Stimulated activated CD8-positive, alpha-beta memory T cell treated with anti-CD3 and anti-CD28 coated beads, Interleukin-15, amount 100 ng/mL, for 1 hour (primary cell): ENCODE measurements at places on chromosomes 2 and 18.

- DNase-seq, result no peak
Measured at GRCh38 chr2:17728210-17728609, 25.4 kb downstream of the SMC6 start.

GRCh38 chr2:12761104-12761503, 44.4 kb downstream of the TRIB2 start:
- DNase-seq, result no peak

DNA sequence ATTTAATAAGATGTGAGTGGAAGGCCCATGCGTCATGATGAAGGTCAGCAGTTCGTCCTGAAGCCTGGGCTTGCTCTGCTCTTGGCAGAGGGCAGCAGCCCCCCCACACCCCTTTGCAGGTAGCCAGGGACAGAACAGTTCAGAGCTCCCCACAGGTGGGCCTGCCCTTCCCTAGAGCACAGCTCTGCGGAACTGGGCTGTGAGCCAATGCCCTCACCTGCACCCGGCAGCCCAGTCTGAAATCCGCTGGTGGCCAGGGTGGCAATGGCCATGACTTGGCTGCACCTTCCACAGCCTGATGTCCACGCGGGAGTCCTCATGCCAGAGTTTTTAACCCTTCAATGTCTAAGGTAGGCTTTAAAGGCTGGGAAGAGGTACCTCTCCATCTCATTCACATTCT, 136.7 kb downstream of the ACKR3 start:
- no peak for DNase-seq

- no peak for DNase-seq
Measured at GRCh38 chr2:19667536-19667949, 234.2 kb downstream of the TTC32 start.

GRCh38 chr2:26607698-26608097, 33.5 kb downstream of the CIB4 start:
- DNase-seq, result no peak

- no peak for DNase-seq
Measured at GRCh38 chr2:137302957-137303356, 537.6 kb downstream of the THSD7B start.

GRCh38 chr2:118084491-118085089, 3.7 kb upstream of the INSIG2 start:
- DNase-seq, result no peak

DNA sequence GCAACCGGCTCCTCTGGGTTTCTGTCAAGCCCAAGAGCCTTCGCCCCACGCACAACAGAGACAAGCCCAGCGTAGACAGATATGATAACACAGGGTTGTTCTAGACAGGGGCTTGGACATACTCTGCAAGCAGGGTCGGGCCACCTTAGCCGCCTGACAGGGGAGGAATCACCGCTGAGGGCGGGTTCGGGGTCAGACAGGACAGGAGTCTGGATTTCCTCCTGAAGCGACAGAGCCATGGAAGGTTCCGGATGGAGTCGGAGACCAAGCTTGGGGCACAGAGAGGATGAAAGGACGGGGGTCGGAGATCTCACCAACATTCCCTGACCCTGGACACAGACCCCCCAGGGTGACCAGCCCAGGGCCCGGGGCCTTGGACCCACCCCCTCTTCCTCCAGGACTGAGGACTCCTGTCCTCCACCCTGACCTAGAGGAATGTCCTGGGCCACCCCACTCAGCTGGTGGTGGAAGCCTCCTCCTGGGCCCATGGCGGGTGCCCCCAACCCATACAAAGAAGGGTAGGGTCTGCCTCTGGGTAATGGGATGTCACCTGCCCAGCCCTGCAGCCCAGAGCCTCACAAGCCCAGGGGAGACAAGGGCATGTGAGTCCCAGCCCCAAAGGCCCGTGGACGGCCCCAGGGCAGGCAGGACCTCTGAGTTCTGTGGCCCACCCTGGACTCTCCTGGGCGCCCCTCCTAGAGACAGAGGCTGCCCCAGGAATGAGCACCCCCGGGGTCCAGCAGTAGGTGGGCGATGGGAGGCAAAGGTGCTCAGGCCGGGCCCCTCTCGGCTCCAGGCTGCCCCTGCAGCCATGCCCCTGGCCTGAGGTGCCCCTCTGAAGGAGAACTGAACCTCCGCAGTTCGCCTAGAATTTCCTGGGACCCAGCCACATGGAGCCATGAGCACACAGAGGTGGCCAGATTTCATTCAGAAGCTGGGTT, 44.1 kb upstream of the GPC1 start:
- DNase-seq, result no peak

DNA sequence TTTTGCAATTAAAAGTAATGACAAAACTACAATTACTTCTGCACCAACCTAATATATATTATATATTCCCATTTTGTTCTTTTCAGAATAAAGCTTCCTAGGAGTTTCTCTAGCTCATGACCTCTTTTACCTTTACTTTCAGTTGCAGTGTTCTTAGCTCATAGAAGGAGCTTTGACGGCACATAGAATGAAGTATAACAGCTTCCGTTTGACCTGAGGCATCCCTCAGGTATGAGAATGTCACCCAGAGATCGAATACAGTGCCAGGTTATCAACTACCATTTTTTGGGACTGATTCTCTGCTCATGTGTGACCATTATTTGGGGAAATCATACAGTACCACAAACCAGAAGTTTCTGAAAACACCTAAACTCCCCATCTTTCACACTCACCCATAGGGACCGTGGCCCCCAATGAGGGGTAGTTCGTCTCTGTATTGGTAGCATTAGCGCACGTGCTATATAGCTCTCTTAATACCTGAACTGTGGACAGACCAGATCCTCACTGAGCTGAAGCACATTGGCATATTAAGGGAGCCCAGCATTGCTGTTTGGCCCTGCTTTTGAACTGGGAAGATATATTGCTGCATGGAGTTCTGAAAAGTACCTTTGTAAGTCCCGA, 123.0 kb downstream of the SPTBN1 start:
- no peak for DNase-seq

DNA sequence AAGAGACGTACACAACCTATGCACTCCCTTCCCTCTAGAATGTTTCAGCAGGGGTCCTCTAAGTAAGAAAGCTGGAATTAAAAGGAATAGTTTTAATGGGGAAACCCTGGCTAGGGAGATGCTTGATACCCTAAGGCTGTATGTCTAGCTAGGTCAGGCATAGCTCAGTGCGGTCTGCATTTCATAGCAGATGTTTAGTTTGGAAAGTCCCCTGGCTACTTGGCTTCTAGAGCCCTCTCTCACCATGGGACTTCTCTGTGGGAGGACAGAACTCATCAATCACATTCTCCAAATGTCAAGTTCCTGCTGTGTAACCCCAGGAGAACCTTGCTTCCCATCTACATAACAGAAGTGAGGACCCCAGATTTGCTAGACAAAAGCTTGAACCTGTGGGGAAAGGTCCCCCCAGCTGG, 24.1 kb upstream of the ANXA4 start:
- no peak for DNase-seq

DNA sequence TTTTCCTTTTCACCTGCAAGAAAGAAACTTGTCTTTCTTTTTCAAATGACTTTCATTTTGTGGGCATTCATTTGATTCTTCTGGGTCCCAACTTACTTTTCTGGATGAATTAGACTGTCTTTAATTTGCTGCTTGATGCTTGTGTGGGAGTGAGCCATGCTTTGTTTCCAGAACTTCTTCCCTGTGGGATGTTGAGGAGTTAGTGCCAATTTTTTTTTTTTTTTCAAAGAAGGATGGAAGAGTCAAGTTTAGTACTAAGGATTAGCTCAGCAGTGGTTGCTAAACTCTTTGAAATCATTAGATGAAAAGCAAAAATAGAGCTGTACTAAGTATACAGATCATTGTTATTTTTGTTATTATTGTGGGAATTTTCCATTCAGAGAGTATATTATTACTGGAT, 17.2 kb upstream of the KCTD1 start:
- DNase-seq, result no peak

GRCh38 chr2:226118471-226119429, 680.9 kb downstream of the IRS1 start:
- no peak for DNase-seq

DNA sequence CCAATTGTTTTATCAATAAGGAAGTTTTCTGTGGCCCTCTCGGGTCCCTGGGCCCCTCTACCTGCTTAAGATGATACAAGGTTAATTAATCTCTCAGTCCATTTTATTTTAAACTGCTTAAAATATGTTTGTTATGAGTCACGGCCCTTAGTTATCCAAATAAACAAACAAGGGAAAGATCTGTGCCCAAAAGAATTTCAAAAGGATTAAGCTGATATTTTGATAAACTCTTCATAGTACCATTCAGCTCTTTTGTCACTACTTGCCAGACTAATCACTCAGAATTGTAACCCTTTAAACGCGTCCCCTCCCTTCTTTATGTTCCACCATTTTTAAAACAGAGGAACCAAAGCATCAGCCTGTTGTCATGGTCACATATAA, 144.7 kb upstream of the STK17B start:
- no peak for DNase-seq

DNA sequence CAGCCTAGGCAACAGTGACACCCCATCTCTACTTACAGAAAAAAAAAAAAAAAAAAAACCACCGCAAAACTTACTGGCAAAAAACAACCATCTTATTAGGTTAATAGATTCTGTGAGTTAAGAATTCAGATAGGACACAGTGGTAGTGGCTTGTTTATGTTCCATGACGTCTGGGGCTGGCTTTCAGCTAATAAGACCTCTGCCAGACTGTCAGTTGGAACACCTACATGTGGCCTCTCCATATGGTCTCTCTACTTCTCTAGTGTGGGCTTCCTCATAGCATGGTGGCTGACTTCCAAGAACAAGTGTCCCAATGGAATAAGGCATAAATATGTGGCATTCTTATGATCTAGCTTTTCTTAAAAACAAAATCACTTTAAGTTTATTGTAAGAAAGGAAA, 94.0 kb upstream of the OTX1 start:
- no peak for DNase-seq

GRCh38 chr2:196992466-196992865, 66.0 kb upstream of the PGAP1 start:
- DNase-seq, result no peak

- DNase-seq, result no peak
Measured at GRCh38 chr2:148303161-148303560, 282.3 kb downstream of the MBD5 start.

GRCh38 chr18:53946594-53946993, 277.9 kb downstream of the MBD2 start:
- no peak for DNase-seq

DNA sequence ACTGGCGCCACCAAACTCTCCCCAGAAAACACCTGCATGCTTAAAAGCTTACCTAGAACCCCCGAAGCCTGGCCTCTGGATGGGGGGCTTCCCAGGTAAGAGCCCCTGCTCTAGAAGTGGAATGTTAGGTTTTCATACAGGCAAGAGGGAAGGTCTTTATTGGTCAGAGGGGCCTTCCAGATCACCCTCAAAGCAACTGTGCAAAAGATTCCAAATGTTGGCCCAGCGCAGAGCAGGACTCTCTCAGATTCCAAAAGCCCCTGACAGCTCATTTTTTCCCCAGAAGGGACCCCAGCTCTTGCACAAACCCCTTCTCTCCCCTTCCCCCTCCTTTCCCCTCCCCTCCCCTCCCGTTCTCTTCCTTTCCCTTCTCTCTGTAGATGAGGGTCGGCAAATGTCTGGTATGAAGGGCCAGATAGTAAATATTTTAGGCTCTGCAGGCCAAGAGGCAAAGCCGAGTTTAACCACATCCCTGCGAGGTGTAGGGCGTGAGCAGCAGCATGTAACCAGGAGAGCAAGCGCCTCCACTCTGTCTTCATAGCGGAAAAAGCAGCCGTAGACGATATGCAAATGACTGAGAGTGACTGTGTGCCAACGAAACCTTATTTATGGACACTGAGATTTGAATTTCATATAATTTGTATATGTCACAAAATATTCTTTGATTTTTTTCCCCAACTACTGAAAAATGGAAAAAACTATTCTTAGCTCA, 116.9 kb downstream of the SMAD7 start:
- no peak for DNase-seq

GRCh38 chr2:97761192-97761591, 47.8 kb downstream of the ZAP70 start:
- no peak for DNase-seq

- no peak for DNase-seq
Measured at GRCh38 chr2:239021651-239022436, 174.0 kb downstream of the TWIST2 start.

DNA sequence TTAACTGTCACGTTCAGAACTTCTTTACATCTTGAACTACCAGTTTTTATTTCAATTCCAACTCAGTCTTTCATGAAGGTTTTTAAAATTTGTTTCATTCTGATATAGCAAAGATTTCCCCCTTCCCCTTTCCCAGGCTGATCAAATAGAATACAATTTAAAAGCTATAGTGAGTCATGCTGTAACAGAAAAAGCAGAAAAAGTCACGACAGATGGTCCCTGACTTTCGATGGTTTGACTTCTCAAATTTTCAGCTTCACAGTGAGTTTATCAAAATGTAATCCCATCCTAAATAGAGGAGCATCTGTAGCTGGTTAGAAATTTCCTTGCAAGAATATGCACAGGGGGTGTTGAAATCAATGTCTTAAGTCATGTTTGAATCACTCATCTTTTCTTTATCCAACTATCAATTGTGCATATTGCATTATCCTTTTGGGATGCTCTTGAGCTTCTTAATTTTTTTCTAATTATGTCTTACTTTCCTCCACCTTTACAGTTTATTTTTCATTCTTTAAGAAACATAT, 500.3 kb downstream of the LRP1B start:
- DNase-seq, result no peak

DNA sequence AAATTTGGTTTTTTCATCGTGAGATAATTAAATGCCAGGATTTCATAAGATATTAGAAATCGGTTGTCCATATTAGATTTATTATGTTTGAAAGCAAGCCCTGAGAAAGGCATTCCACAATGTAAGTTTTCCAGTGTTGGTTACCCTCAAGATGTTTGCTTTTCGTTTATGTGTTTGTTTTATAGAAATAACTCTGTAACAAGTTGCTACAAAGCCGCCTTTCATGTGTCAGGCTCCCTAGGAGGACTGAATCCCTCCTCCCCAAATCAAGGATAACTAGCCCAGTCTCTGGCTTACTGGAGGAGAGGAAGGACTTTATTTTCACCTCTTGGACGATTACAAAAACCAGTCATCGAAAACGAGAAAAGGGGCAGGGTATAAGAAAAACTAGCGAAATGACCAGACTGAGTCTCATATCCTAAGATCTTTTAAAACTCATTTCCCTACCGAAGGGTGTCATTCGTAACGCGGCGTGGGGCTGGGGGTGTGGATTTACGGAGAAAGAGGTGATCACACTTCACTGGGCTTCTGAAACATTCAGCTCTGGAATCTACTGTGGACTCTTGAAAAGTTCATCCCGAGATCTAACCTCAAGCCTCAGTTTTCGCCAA, 1.0 kb upstream of the PEX13 start:
- DNase-seq, result no peak

DNA sequence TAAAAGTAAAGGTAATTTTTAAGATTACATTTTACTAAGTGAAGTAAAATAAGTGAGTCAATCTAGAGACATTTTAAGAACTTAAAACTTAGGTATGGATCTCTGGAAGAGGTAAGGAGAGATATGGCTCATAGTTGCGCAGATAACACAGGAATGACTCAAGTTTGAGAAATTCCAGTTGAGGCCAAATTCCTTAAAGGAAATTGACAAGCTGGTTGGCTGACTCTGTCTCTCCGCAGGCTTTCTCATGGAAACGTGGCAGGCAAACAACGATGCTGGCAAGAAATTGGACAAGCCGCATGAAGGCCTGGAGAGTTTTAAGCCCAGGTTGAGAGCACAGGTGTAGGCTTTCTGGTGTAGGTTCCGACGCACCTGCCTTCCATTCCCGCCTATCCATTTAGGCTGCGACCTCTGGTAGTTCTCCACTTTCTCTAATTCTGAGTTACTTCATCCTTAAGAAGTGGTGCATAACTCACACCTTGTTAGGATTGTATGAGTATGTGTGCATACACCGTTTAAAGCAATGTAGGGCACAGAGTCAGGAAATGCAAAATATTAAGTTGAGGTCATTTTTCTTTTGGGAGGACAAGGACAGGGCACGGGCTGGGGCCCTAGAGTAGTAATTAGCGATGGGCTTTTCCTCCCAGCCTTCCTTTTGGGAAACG, 589 bp upstream of the DAW1 start:
- DNase-seq, result no peak
